ENCODE measurements at places on chromosomes 2 and 18.

- DNase-seq: no peak
These were observed 63.1 kb upstream of the KLHL14 start for GRCh38 chr18:32835951-32836350.

DNA sequence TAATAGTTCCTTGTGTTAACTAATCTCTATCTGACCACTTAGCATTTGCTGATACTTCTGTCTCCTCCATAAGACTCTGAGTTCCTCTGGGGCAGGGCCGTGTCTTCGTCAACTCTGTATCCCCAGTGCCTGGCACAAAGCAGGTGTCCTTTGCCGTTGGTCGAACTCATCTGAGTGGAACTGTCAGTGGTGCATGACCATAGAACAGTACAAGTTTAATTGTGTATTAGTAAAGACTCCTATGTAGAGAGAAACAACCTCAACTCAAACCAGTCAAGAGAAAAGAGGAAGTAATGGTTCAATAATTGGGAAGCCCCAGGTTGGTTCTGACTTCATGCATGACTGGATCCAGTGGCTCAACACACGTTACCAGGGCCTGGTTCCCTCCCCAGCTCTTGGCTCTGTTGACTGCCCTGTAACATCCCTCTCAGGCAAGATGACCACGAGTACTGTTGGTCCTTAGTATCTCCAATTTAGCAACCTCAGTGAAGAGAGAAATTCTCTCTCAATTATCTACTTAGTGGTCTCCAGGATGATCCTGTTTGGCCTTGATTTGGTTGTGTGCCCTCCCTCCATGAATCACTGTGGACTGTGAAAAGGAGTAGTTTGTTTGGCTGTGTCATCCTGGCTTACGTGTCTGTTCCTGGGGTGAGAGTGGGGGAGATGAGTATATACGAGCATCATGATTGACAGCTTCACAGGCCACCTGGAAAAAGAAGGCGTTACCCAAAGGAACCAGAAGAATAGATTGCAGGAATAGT lies 58.5 kb upstream of the MSH6 start:
- DNase-seq: no peak

DNA sequence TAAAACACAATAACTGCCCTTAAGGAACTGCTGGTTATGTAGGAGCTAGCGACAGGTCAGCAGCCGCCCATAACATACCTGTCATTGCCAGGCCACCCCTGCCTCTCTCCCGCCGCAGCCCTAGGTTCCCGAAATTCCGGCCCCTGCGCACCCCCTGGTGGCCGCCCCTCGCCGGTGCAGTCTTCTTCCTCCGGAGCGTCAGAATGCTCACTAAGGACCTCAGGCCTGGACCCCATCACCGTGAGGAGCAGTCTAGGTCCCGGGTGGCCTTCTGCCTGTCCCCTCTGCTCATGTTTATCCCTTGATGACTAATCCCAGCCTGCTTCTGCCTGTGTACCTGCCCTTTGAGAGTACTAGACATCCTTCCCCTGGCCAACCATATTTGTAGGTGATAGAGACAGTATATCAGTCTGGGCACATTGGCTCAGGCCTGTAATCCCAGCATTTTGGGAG lies 115.7 kb upstream of the SLC1A4 start:
- DNase-seq: peak; percentile 74

DNA sequence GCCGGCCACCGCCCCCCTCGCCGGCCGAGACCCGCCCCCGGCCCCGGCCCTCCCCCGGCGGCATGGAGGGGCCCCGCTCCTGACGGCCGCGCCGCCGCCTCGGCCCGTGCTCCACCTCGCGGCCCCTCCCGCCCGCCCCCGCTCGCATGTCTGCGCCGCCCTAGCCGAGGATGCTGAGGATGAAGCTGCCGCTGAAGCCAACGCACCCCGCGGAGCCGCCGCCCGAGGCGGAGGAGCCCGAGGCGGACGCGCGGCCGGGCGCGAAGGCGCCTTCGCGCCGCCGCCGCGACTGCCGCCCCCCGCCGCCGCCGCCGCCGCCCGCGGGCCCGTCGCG lies 397 bp downstream of the ZCCHC2 start:
- DNase-seq: no peak

GRCh38 chr2:232437195-232437571 lies 18.8 kb upstream of the ALPI start:
- DNase-seq: no peak
